ENCODE measurements at places on chromosomes 6 and 20. TPM values are rescaled to one million over a fixed set of nuclear protein-coding genes. Genes with fewer than 3 reads are reported as not detected.

Gene EFCAB8
- total RNA-seq: 0.72 TPM

Gene OTOR
- total RNA-seq: not detected

Gene TUBB2B
- total RNA-seq: 5.8 TPM

Gene PCSK2
- 0.32 TPM for total RNA-seq

Gene TRIM15
- 26.8 TPM for total RNA-seq

Gene OR2J3
- total RNA-seq: not detected

Gene CD109
- 1.1 TPM for total RNA-seq

Gene OLIG3
- not detected for total RNA-seq

All from colonic mucosa (tissue), 4 donors.